ENCODE measurements at places on chromosomes 7 and 10.

GRCh38 chr7:38903057-38903456, 5.9 kb downstream of the VPS41 start:
- no peak for DNase-seq

DNA sequence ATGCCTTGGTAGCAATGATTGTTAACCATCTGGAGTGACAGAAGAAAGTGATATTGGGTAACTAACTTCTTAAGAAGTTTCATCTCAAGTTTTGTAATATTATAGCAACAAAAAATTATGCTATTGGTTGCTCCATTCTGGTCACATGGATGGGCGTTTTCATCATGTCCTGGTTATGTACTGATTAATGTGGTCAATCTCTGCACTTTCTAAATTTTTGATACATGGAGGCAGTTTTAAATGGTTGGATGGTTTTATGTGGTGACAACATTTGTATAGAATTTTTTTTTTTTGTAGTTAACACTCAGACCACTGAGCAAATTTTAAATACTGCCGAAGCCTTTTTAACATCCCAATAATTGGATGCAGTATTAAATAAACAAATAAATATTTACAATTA, 55.2 kb upstream of the CCAR1 start:
- DNase-seq, result no peak

DNA sequence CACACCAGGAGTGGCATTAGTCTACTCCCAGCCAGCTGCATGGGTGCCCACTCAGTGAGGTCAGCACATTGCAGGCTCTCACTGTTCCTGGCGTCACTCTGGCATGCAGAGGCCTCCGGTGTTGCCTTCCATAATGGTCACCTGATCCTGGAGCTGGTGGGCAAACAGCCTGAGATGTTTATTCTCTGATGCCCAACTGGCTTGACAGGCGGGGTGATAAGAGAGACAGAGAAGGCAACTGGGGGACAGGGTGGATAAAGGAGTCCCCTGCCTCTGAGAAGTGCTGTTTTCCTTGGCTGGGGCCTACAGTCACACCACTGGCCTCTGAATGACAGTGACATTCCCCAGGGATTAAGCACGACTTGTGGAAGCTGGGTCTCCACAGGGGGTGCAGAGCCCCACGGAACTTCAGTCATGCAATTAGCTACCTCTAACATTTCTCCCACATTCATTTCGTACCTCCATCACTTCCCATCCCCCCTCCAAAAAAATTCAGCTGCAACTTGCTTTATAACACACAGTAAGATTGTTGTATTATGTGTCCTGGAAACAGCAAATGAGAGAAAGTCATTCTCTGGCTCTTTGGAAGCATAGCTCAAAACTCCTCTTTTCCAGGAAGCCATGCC, 7.1 kb upstream of the RBM20 start:
- no peak for DNase-seq

DNA sequence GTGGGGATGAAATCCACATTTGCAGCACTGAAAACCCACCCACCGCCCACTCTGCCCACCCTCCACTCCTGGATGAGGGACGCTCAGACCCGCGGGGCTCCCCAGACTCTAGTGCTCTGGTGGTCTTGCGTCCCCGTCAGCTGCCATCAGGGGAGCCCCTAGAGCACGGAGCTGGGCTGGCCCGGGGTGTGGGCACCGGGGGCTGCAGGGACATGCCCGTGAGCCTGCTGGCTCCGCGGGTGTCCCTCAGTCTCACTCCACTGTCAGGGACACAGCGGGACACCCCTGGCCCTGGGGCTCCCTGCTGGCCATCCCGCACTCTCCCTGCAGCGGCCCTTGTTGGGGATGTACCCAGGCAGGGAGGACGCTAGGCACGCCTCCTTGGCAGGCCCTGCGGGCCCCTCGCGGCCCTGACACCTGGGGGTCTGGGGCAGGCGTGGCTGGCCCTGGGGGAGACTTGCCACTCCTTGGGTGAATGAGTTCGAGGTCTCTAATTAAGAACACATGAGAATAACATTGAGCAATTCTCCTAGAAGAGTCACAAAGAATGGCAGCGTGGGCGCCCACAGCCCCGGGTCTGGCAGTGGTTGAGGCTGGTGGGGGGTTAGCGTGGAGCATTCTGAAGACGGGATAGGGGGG, 64.2 kb downstream of the CFAP46 start:
- DNase-seq, result no peak

Data from stimulated activated CD4-positive, alpha-beta T cell treated with anti-CD3 and anti-CD28 coated beads, Interleukin-4, amount 100 ng/mL, for 24 hours (primary cell).